ENCODE measurements at places on chromosomes 1 and 21.

DNA sequence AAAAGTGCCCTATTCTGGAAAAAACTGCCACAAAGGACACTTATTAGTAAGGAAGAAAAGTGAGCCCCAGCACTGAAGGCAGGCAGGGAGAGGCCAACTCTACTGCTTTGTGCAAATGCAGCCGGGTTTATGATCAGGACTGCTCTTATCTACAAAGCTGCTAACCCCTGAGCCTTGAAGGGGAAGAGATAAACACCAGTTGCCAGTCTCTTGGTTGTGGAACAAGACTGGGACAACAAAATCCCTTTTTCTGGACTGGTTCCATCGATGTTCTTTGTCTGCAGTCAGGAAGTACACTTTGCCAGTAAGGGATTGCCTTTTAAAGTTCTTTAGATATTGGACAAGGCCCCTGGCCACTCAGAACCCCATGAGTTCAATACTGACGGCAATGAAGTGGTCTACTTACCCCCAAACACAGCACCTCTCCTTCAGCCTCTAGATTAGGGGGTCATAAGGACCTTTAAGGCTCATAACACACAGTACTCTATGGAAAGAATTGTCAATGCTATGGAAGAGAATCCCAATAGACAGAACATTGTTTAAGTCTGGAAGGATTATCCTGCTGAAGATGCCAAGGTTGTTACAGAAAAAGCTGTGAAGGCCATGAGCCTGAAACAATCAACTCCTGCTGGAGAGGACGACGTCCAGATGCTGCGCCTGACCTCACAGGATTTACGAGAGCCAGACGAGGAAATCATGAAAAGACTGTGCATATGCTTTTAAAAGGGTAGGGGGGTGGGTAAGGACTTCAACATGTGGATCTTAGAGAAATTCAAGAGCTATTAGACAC is 43.6 kb downstream of the GNB1 start:
- no peak for DNase-seq

DNA sequence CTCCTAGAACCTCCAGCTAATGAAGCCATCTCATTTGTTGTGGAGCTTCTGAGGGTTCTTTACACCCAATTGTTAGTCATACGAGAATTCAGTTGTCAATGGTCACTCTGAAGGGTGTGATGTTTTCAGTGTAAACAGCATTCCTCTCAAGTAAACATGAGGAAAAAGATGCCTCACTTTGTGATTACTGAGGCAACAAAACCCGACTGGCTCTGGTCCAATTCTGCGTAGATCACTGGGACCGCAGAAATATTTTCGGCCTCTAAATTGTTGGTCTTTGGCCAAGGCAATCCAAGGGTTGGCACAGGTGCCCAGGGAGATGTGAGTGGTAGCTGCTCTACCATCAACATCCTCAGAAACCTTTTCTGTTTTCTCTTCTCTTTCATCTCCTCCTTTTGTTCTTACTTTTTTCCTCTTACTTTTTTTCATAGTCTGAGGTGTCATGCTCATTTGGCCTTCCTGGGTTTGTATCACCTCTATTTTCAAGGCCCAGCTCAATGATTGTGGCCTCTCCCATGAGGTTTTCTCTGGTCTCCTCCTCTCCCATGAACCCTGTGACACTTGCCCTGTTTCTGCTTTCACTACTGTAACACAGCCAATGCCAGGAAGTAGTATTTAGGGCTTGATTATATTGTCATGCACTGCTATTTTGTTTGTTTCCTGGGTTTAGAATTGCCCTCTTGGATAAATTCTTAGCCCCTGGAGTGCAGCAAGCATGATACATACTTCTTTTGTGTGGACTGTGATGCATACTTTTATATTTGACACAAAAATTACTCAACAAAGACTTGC is 221.9 kb downstream of the TNR start:
- no peak for DNase-seq

DNA sequence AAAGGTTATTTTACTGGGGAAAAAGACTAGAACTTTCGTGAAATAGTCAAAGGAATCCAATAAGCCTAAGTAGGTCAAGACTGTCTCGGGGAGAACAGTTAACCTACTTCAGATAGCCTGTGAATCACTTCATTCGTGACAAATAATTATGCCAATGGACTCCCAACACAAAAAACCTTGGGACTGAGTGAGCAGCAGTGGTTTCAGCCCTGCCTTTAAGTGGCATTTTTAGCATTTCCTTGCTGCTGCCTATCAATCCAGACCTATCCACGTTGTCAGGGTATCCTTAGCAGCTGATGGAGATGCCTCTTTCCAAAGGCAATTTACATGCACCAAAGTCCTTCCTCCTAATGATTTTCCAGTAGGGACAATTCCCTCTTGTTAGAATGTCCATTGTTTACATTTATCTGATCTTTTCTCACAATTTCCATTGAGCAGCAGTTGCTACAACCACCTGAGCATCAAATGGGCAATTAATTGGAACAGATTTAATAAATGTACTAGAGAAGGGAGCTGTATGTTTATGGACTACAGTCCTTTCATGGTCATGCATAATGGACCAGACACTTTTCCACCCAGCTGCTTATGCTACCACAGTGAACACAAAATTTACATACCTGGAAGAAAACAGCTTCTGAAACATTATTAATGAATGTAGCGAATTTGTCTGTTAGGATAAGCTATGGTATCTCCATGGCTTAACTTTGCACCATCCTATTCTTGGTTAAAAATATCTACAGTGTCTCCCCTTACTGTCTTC is 75.8 kb downstream of the TM2D1 start:
- DNase-seq: no peak

DNA sequence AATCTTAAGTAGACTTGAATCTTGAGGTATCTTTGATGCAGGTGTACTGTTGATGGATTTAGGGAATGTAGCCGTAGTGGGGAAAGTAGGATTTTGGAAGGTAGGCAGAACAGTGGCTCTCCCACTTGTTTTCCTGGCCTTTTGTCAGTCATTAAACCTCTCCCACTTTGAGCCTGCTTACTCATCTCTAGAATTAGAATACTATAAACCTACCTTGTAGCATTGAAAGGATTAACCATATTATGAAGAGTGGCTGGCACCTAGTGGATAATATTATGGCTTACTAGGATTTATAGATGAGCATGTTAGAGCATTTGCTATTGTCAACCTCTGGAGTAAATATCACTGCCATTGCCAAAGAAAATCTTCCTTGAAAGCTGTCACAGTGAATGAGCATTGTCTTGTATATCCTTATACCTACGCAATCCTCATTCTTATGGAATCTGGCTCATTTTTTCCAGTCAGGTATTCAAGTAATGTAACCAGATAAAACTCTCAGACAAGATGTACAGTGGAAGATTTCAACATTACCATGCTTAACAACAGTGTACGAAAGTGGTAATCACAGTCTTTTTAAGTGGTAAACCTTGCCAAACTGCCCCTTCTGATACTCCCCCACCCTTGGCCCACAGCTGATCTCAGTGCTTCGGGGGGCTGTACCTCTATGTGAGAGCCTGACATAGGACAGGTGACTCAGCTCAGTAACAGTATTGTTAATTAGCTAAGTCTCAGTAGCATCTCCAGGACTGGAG is 44.4 kb downstream of the SH3GLB1 start:
- no peak for DNase-seq

DNA sequence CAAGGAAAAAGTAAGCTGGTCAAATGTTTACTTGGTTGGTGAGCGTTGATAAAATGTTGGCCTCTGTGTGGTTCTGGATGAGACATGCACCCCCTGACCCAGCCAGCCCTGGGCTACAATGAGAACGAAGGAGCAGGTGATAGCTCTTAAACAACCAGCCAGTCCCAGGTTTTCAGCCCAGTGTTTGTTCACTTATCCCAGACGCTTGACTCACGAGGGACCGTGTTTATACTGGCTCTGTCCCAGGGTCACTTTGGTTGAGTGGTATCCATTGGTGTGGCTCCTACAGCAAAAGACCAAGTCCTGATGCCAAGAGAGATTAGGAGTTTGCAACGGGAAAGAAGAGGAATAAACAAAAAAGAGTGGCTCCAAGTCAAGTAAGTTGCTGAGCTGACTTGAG is 86.9 kb downstream of the KCNJ15 start:
- no peak for DNase-seq

GRCh38 chr1:177620636-177621190 is 349.1 kb downstream of the SEC16B start:
- DNase-seq: no peak

DNA sequence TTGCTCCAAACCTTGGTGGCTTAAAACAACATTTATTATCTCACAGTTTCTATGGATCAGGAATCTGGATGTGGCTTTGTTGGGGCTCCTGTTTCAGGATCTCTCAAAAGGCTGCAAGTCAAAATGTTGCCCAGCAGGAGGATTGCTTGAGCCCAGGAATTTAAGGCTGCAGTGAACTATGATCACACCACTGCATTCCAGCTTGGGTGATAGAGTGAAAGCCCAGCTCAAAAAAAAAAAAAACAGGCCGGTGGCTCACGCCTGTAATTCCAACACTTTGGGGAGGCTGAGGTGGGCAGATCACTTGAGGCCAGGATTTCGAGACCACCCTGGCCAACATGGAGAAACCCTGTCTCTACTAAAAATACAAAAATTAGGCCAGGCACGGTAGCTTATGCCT is 30.0 kb downstream of the BCAS2 start:
- no peak for DNase-seq

DNA sequence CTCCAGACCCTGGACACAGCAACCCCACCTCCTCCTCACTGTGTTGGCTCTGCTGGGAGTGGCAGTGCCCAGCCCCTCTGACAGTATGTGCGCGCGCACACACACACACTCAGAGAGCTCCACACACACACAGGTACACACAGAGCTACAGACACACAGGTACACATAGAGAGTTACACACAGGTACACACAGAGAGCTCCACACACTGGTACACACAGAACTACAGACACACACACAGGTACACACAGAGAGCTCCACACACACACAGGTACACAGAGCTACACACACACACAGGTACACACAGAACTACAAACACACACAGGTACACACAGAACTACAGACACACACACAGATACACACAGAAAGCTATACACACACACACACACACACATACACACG is 6.3 kb upstream of the PRKCZ start:
- DNase-seq: no peak

DNA sequence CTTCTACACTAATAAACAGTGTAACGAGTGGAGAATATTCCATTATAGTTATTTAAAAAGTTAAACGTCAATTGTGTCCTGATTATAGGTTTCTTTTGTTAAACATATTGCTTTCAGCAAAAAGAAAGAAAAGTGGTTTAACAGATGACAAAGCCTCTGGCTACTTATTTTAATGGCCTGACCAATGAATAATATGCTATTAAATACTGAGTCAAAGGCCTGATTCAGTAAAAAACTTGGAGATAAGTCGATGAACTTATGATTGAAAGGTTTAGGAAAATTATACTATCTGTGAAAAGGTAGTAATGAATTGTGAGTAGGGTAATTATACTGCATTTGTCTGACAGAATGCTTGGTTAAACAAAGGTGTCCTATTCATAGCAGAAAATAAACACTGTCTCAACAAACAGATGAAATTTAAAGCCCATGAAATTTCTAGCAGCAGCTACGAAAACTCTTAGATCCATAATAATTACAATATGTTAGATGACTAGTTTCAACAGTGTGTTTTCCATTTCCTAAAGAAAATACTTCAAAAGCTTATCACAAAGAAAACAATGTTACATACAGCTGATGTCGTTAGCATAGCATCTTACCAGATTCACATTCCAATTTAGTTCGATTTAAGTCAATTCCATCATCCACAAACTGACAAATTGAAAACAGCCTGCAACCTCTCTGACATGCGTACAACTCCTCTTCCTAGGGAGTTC is 6.2 kb downstream of the TMEM59 start:
- no peak for DNase-seq

DNA sequence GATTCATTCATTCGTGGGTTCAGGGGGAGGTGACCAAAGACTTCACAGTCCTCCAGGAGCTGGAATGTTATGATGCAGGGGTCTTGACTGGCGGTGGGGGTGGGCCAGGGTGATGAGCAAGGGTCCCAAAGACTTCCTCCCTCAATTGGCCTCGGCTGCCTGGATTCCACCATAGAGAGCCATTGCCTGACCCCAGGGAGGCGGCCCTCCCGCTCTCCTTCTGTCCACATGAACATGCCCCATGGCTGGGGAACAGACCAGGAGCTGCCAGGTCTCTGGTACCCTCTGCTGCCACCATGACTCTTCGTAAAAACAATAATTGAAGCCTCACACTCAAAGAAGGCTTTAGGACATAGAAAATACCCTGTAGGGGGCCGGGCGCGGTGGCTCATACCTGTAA is 102.5 kb upstream of the CASZ1 start:
- DNase-seq: no peak

- no peak for DNase-seq
Observed at GRCh38 chr21:25341981-25342380, 265.3 kb downstream of the MRPL39 start.

- DNase-seq: no peak
Observed at GRCh38 chr1:77732090-77732489, 27.6 kb downstream of the USP33 start.

DNA sequence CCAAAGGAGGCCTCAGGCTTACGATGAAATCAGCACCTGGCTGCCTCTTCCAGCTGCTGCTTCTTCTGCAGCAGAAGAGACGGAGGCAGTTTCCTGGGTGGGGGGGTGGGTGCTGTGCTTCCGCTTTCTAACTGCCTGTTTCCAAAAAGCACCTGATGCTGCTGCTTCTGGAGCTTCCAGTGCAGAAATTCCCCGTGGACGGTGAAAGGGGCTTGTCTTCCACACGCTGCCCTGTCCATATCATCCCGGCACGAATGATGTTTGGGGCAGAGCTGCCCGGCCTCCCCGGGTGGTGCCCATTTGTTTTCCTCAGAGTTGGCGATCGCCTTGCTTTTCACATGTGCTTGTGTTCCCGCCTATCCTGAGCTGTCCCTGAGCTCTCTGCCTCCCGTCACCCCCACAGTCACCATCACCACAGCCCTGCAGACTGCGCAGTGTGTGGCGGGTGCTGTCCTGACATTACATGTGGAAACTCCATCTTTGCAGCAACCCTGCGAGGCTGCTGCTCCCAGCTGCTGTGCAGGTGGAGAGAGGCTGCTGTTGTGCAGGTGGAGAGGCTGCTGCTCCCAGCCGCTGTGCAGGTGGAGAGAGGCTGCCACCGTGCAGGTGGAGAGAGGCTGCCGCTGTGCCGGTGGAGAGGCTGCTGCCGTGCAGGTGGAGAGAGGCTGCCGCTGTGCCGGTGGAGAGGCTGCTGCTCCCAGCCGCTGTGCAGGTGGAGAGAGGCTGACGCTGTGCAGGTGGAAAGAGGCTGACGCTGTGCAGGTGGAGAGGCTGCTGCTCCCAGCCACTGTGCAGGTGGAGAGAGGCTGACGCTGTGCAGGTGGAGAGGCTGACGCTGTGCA is 1.8 kb downstream of the TTLL10 start:
- DNase-seq: no peak

Measured in stimulated activated CD4-positive, alpha-beta T cell treated with anti-CD3 and anti-CD28 coated beads, Interleukin-15, amount 100 ng/mL, for 1 hour (primary cell).